ENCODE measurements at places on chromosomes 6 and 20.

GRCh38 chr6:1240766-1241318, 71.1 kb upstream of the FOXQ1 start:
- DNase-seq: no peak

DNA sequence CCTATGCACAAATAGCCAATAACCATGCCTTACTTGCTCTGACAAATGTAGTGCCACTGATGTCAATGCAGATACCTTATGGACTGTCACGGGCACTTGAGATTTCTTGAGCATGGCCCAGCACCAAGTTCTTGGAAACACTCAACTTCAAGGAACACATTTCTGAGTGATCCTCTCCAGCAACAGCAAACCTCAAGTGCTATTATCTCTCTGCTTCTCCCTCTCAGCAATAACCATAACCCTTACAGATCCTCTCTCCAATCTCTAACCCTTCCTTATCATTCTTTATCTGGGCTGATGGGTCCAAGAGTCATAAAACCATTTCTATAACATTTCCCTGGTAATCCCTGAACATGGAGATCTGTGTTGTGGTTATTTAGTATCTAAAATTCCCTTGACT, 266.9 kb upstream of the STXBP5 start:
- DNase-seq: no peak

DNA sequence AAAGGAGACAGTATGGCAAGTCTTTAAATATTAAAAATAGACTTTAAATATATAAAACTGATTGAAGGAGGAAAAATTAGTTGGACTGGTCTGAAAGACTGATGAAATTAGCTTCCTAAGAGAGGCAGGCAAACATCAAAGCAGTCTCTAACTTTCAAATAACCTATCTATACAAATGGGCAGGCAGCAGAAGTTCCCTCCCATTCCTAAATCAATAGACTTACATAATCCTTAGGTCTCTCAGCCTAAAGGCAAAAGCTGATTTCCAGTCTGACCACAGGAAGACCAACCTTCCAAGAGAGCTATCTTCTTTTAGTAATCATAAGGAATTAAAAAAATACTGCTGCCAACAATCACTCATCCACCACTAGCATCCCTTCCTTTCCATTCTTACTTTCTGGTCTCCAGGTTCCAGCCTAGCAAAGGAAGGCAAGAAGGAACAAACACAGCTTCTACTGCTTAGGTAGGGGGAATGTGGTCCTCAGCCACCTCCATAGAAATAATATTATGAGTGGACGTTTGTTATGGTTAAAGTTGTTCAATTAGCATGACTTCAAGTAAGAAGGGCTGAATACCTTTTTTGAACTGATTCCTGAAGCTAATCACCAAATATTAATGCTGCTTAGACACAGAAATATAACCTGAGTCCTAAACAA, 44.1 kb downstream of the SESN1 start:
- no peak for DNase-seq

GRCh38 chr20:13461849-13462458, 176.8 kb downstream of the TASP1 start:
- no peak for DNase-seq
